ENCODE measurements at places on chromosomes 5 and 9.

DNA sequence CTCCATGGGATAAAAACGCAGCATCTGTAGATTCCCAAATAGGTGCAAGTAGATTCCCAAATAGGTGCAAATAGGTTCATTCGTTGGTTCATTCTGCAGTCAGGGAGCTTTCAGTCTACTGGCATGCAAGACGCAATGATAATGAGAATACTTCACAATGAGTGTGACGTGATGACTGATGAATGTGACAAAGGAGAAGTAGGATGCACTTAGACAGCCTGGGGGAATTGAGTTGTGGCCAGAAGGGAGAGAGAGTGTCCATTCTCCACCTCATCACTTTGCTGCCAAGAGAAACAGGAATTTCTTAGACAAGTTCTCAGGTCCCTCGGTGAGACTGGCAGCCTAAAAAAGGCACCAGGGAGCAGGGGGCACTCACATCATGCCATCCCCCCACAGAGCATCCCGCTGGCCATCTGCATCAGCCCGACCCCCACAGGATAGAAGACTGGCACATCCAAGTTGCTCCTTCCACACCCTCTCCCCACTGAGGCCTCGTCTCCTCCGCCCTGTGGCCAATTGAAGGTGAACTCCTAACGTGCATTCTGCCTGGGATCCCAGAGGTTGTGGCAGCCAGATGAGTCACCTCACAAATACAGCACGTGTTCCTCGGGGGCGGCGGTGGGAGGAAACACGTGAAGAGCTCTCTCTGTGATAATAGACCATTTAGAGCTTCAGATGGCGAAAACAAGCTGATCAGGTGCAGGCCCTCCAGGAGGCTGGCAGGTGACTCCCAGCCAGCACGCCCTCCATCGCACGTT is 19.9 kb upstream of the KCNIP1 start:
- no peak for DNase-seq

- DNase-seq, result peak; percentile 82
Measured at GRCh38 chr5:118891252-118891651, 97.1 kb downstream of the DTWD2 start.

- DNase-seq, result no peak
Measured at GRCh38 chr5:59234236-59234635, 651.4 kb downstream of the RAB3C start.

- no peak for DNase-seq
Measured at GRCh38 chr9:108130905-108131304, 641.3 kb upstream of the KLF4 start.

GRCh38 chr9:114341991-114342390 is 12.3 kb downstream of the ORM2 start:
- DNase-seq, result no peak

DNA sequence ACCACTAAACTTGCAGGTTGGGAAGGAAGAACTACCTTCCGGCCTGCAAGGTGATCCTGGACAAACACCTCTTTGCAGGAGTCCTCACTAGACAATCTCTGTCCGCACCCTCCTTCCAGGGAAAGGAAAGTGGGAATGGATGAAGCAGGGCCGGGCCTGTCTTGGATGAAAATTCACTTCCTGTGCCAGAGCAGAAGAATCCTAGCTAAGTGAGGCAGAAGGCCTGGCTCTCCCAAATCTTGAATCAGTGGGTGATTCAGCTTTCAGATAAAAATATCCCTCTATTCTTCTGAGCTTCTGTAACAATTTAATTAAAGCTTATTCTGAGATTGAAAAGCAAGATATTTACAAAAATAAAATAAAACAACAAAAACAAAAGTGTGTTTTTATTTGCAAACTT is 281.9 kb upstream of the TLE4 start:
- no peak for DNase-seq

GRCh38 chr9:34929506-34930102 is 28.5 kb upstream of the PHF24 start:
- peak; percentile 69 for DNase-seq

DNA sequence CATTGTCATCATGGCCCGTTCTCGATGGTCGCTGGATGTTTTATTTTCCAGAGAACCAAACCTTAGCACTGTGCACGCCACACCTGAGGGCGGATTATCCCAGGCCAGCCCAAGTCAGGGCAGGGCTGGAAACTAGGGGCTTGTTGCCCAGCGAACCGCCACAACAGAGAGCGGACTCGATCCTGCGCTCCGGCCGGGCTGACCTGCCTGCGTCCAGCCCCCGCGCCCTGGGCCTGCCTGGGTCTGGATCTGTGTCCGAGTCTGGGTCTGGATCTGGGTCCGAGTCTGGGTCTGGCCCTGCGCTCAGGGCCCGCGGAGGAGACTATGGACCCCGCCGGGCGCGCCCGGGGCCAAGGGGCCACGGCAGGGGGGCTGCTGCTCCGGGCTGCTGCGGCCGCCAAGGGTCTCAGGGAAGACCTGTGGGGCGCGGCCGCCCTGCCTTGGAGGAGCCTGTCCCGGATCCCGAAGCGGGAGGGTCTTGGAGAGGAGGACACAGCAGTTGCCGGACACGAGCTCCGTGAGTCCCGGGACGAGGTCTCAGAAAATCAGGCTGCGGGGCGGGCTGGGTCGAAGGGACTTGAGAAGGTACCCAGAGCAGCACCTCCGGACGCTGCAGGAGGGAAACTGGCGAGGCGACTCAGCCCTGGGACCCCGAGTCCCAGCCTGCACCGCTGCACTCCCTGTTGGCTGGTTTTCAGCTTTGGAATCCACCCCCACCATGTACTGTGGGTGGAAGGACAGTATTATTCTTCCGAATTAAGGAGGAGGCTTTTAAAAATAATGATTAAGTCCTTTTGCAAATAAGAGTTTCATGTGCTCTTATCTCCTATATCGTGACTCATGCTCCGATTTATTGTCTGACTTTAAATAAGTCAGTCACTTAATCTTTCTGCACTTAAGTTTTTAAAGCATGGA is at the start of gene ANKDD1B:
Gene ANKDD1B (plus strand): TSS at position 143 of the 915 bp plus-strand sequence. CDS start 182 bp downstream, at position 325.
- DNase-seq, result no peak

DNA sequence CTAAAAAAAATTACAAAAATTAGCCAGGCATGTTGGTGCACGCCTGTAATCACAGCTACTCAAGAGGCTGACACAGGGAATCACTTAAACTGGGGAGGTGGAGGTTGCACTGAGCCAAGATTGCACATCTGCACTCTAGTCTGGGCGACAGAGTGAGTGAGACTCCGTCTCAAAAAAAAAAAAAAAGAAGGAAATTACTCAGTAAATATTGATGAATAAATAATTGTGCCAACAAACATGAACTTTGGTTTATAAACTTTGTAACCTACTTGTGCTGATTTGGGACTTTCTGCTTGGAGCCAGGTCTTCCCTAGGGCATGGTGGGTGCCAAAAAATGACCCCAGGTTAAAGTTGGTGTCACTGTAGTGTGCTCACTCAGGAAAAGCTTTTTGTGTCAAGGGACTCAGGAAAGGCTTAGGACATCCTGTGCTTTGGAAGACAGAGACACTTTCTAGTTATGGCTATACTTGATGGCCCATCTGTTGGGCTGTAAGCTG is 19.0 kb downstream of the ABLIM3 start:
- no peak for DNase-seq

DNA sequence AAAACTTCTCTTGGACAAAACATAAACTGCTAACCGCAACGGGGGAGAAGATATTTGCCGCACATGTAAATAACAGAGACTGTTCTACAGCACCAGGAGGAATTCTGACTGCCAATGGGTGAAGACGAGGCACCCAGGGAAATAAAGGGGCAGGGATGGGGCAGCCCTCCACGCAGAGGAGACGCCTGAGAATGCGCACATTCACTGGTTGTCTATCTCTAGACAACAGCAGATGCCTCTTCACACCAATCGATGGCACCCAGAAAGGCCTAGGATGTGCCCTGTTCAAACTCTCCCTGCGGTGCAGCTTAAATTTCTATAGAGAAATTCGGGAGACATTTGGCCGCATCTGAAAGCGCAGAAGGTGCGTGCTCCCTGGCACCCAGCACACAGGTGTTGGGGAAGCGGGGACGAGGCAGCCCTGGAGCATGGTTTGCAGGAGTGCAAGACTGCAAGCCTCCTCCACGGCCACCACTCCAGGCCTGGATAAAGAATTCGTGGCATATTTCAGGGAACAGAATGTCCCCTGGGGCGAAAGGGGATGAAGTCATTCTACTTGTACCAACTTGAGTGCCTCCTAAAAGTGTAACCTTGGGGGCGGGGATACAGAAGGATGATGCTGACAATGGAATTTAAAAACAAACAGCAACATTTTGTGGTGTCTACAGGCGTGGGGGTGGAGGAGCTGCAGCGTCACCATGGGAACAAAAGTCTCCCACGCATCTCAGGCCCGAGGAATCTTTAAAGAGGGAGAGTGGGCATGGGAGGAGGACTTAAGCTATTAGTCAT is 6.3 kb upstream of the IRX2 start:
- DNase-seq, result no peak

DNA sequence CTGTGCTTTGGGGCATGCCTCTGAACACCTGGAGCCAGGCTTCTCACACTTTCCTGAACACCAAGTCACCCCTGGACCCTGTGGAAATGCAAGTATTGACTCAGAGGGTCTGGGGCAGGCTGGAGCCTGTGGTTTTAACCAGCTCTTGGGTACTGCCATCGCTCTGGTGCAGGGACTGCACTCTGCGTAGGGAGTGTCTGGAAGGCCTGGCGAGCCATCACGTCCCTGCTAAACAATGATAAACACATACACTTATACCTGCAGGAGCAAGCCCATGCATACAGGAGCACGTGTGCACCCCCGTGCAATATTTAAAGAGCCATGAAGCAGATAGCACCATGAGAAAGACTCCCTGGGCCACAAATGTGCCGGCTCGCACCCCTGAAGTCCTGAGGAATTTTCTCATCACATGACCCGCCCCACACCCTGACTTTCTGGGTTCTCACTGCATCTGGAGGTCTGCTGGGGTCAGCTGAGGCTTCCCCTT is 267.7 kb downstream of the GADD45G start:
- no peak for DNase-seq
